ENCODE measurements at places on chromosomes 1 and 21. TPM values are rescaled to one million over a fixed set of nuclear protein-coding genes. Genes with fewer than 3 reads are reported as not detected.

The LAMTOR2 gene
- total RNA-seq, result 146 TPM

The CCDC185 gene
- not detected for total RNA-seq

The ETV3L gene
- not detected for total RNA-seq

The AMY2A gene
- not detected for total RNA-seq

The TSPAN1 gene
- total RNA-seq, result 2.6 TPM

The TNFRSF9 gene
- 3.7 TPM for total RNA-seq

The PIGR gene
- total RNA-seq, result not detected

The KCNJ6 gene
- 3.1 TPM for total RNA-seq

The NECAP2 gene
- 42.6 TPM for total RNA-seq

The TDRKH gene
- total RNA-seq, result 5.7 TPM

The KRTAP19-1 gene
- not detected for total RNA-seq

The BTBD19 gene
- 2.6 TPM for total RNA-seq

The ADGRB2 gene
- total RNA-seq, result 5.6 TPM

The SLC1A7 gene
- 0.04 TPM for total RNA-seq

The LRRC53 gene
- total RNA-seq, result not detected

The MARK1 gene
- total RNA-seq, result 0.13 TPM

The ADAMTS5 gene
- total RNA-seq, result not detected

Measured in A549 treated with dexamethasone at 1 μM for 4 hours (cell line).